ENCODE measurements at places on chromosomes 6 and 20.

DNA sequence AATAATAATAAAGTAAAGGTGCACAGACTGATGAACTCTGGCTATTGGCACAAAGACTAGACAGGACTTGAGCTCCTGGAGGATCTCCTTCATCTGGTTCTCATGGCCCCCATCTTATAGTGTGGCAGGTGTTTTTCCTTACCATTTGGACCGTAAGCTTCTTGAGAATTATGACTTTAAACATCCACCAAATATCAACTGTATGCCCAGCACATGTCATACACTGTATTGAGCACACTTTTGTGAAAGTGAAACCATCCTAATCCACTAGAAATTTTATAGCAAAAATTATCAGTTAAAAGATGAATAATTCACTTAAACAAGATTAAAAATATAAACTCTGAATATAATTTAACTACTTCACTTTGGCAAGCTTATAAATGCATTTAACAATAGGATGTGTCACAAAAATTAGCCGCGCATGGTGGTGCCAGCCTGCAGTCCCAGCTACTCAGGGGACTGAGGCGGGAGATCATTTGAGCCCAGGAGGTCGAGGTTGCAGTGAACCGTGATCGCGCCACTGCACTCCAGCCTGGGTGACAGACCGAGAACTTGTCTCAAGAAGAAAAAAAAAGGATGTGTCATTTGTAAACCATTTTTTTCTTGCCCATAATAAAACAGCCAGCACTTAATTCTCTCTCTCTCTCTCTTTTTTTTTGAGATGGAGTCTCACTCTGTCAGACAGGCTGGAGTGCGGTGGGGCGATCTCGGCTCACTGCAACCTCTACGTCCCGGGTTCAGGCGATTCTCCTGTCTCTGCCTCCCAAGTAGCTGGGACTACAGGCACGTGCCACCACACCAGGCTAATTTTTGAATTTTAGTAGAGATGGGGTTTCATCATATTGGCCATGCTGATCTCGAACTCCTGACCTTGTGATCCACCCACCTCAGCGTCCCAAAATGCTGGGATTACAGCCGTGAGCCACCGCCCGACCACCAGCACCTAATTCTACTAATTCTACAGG, 9.1 kb downstream of the HIVEP2 start:
- DNase-seq, result no peak

GRCh38 chr6:130557481-130558112, 191.8 kb downstream of the TMEM200A start:
- no peak for DNase-seq

GRCh38 chr6:41573985-41574384, 27.8 kb downstream of the FOXP4 start:
- DNase-seq, result no peak

- no peak for DNase-seq
Observed at GRCh38 chr6:137806914-137807682, 60.0 kb upstream of the TNFAIP3 start.

GRCh38 chr6:90109141-90109540, 187.5 kb downstream of the BACH2 start:
- DNase-seq, result no peak

- DNase-seq, result no peak
Observed at GRCh38 chr20:47696856-47697255, 88.4 kb downstream of the SULF2 start.

GRCh38 chr6:3072798-3073197, 4.5 kb downstream of the RIPK1 start:
- no peak for DNase-seq

DNA sequence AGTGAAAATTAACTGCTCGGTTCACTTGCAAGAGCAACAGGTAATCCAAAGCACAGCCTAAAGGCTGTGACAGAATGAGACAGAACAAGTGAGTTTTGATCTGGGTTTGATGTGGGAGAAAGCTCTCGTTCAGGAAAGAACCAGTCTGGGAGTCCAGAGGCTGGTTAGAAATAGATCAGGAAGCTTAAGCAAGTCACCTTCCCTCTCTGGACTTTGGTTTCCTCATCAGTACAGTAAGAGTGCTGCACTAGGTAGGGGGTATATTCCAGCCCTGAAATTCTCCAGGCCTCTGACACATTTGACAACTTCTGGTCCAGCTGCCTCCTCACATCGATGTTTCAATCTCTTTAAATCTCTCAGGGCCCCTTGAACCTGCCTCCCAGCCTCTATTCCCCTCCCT, 33.7 kb upstream of the MDGA1 start:
- no peak for DNase-seq

DNA sequence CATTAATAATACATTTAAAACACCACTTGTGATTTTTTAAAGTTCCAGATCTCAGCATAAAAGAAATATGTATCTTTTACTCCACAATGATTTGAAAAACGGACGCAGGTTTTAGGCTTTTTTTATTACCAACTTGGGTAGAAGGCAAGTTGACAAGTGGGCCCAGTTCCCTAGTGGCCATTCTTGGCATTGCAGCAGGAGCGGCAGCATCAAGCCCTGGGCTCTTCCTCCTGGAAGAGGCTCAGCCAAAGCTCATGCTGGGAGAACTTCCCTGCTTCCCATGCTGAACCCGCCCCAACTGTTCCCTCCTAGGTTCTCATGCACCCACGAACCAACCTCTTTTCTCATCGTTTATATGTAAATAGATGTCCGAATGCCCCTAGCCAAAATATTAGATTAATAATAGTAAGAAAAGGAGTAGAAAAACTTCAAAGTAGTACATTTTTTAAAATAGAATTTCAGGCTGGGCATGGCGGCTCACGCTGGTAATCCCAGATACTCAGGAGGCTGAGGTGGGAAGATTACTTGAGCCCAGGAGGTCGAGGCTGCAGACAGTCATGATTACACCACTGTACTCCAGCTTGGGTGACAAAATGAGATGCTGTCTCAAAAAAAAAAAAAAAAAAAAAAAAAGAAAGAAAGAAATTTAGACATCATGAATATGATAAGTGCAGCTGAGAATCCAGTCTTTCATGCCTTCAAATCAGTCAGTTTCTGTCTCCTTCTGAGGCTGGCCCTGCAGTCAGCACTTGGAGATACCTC, 18.2 kb upstream of the MYB start:
- peak; percentile 9 for DNase-seq

DNA sequence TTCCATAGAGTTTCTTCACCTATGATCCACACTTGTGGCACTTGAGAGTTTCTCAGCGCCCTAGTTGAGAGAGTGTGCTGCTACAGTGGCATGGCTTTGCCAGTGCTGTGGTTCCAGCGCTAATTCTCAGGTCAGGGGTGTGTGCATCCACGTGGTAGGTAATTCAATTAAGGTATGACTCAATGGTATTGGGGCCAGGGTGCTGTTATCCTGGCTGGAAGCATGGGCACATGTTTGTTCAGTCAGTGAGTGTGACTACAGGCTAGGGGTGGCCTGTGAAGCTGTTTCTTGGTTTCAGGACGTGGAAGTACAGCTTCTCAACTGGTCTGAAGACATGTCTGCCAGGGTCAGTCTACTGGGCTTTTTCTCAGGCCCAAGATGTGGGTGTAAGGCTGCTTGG, 3.0 kb upstream of the SEMG2 start:
- no peak for DNase-seq

GRCh38 chr6:130993292-130993765, 69.7 kb downstream of the EPB41L2 start:
- DNase-seq, result no peak

Measured in head of caudate nucleus (tissue), 42 donors.